ENCODE measurements at places on chromosomes 12 and 14.

DNA sequence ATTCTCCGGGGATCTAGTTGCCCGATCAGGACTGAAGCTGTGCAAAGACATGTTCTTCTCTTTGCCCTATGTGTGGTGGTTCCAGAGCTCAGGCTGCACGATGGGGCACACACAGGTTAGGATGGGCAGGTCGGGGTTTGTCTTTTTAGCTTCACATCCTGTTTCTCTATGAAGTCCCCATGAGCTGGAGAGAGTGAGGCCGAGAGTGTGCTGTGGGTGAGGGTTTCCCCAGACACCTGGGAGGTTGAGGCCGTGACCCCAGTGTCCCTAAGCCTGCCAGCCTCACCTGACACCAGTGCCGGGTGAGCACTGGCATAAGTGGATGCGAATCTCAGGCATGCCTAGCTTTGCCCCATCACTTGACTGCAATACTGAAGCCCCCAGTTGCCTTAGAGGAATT, 32.9 kb upstream of the IGF1 start:
- DNase-seq, result no peak

GRCh38 chr12:10097521-10097920, 1.3 kb downstream of the CLEC1A start:
- no peak for DNase-seq

DNA sequence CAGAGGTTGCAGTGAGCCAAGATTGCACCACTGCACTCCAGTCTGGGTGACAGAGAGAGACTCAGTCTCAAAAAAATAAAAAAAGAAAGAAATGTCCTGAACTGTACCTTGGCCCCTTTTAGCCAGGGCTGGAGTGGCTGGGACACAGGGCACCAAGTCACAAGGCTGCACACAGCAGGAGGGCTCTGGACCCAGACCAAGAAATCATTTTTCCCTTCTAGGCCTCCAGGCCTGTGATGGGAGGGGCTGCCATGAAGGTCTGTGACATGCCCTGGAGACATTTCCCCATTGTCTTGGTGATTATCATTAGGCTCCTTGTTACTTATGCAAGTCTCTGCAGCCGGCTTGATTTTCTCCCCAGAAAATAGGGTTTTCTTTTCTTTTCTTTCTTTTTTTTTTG, 5.1 kb upstream of the ACOT6 start:
- no peak for DNase-seq

- DNase-seq, result no peak
These were observed 5.1 kb upstream of the MAGOHB start for GRCh38 chr12:10618338-10618987.

DNA sequence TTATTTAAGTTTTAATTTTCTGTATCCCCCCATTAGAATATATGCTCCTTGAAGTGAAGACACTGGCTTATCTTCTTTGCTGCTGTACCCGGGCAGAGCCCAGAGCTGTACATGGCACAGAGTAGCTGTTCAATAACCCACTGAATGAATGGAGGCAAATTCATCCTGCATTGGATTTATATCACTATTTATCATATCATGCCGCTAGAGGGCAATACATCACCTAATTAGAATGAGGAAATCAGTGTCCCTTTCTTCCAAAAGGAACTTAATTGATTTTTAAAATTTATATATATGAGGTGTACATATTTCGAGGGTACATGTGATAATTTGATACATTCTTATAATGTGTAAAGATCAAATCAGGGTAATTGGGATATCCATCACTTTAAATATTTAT, 89.2 kb upstream of the TMEM260 start:
- DNase-seq, result no peak

DNA sequence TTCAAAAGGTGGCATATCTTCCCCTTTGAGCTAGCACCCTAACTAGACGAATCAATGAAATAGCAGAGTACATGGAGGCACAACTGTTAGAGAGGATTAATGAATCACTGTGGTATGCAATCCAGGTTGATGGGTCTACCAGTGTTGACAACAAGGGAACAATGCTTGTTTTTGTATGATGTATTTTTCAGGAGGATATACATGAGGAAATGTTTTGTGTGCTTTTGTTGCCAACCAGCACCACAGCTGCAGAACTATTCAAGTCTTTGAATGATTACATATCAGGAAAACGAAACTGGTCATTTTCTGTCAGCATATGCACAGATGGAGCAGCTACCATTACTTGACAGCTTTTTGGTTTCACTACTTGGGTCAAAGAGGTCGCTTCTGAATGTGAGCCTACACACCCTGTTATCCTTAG, 142.6 kb downstream of the GPHN start:
- no peak for DNase-seq

GRCh38 chr12:104713444-104713843, 244.6 kb downstream of the SLC41A2 start:
- no peak for DNase-seq

- DNase-seq, result no peak
These were observed 216.7 kb downstream of the GRIN2B start for GRCh38 chr12:13764748-13765147.

DNA sequence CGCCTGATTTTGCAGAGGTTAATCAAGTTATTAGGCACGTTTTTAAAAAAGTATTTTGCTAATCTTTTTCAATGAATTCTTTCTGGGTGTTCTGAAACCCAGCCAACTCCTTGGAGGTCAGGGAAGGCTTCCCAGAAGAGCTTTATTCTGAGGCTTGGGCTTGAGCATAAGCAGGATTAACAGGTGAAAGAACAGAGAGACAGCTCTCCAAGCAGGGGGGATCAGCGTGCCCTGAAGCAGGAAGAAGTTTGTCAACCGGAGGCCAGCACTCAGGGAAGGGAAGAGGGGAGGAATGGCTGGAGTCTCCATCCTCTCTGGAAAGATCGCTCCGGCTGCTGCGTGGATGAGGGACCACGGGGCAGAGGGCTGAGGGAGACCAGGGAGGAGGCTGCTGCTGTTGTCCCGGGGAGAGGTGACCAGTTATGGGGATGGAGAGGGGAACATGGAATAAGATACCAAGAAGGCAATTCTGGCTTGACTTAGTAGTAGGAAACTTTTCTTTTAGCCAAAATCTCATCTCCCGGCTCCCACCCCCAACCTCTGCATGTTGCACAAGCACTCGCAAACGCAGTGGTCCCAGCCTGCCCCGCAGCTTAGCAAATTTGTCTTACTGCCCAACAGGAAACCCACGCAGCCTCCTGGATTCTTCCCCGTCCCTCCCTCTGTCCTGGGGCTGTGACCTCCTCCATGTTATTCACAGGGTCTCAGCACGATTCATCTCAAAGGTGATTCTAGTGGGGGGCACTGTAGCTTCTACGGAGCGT, 1.1 kb upstream of the SSH1 start:
- DNase-seq, result no peak

All from stimulated activated CD8-positive, alpha-beta memory T cell treated with anti-CD3 and anti-CD28 coated beads, Interleukin-4, amount 100 ng/mL, for 24 hours (primary cell).